Large intestine (tissue), 12 donors: ENCODE measurements at places on chromosomes 6 and 20. TPM values are rescaled to one million over a fixed set of nuclear protein-coding genes. Genes with fewer than 3 reads are reported as not detected.
A peak's percentile ranks its signal among the peaks of the same experiment; 100 is the strongest.

The EDN1 gene
- 36.4 TPM for polyA plus RNA-seq

- DNase-seq: no peak
- no peak overlapping the region for H3K27ac ChIP-seq
- H3K4me3 ChIP-seq: no peak overlapping the region
- no peaks in the 10 kb centered on the region for H3K36me3 ChIP-seq
- H3K4me1 ChIP-seq: no peaks in the 10 kb centered on the region
- no peaks in the 10 kb centered on the region for H3K27me3 ChIP-seq
Observed at GRCh38 chr6:137025786-137026730, 18.7 kb downstream of the IL20RA start.

GRCh38 chr6:139904568-139904967 is 530.1 kb upstream of the CITED2 start:
- H3K27ac ChIP-seq: peak overlapping the region; percentile 81
- no peak overlapping the region for H3K4me3 ChIP-seq
- no peaks in the 10 kb centered on the region for H3K36me3 ChIP-seq
- no peaks in the 10 kb centered on the region for H3K27me3 ChIP-seq
- H3K4me1 ChIP-seq: peaks cover 21% of the 10 kb centered on the region

GRCh38 chr6:162970246-162970645 is 242.5 kb downstream of the PACRG start:
- no peaks in the 10 kb centered on the region for H3K4me1 ChIP-seq
- H3K27me3 ChIP-seq: no peaks in the 10 kb centered on the region
- no peak overlapping the region for H3K27ac ChIP-seq
- no peak overlapping the region for H3K4me3 ChIP-seq

GRCh38 chr6:134662077-134662700 is 287.7 kb downstream of the ALDH8A1 start:
- DNase-seq: no peak
- H3K27me3 ChIP-seq: no peaks in the 10 kb centered on the region
- H3K4me3 ChIP-seq: no peak overlapping the region
- H3K27ac ChIP-seq: no peak overlapping the region

- H3K27me3 ChIP-seq: no peaks in the 10 kb centered on the region
- no peak for DNase-seq
- H3K36me3 ChIP-seq: peaks cover 83% of the 10 kb centered on the region
- peaks cover 96% of the 10 kb centered on the region for H3K4me1 ChIP-seq
- H3K4me3 ChIP-seq: no peak overlapping the region
Observed at GRCh38 chr6:41583565-41583964, 37.4 kb downstream of the FOXP4 start.

GRCh38 chr20:51826372-51826771 is 24.1 kb upstream of the SALL4 start:
- no peak overlapping the region for H3K4me3 ChIP-seq
- no peak for DNase-seq
- H3K27ac ChIP-seq: no peak overlapping the region
- H3K4me1 ChIP-seq: no peaks in the 10 kb centered on the region
- H3K36me3 ChIP-seq: no peaks in the 10 kb centered on the region
